ENCODE measurements at places on chromosomes 2 and 18. TPM values are rescaled to one million over a fixed set of nuclear protein-coding genes. Genes with fewer than 3 reads are reported as not detected.

Gene UCN
- 1.1 TPM for total RNA-seq

Gene SP100
- 82.3 TPM for total RNA-seq

Gene CD207
- not detected for total RNA-seq

Gene POTEJ
- not detected for total RNA-seq

GRCh38 chr2:159053161-159054031 is 85.0 kb downstream of the TANC1 start:
- no peak for DNase-seq

DNA sequence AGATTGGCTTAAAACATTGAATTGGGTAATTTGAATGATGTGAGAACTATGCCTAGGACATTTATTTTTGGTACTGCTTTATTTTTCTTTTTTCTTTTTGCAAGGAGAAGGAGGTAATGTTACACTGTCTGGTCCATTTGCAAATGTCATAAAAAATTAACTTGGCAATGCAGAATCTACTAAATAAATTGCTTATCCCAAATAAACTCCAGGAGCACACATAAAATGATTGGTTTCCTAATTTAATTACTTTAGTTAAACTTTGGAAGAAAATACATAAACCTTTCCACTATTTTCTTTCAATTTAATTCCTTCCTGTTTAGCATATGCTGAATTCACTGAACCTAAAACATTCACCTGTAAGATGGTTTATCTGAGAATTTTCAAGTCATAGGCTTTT is 238.4 kb upstream of the ETAA1 start:
- DNase-seq = no peak

DNA sequence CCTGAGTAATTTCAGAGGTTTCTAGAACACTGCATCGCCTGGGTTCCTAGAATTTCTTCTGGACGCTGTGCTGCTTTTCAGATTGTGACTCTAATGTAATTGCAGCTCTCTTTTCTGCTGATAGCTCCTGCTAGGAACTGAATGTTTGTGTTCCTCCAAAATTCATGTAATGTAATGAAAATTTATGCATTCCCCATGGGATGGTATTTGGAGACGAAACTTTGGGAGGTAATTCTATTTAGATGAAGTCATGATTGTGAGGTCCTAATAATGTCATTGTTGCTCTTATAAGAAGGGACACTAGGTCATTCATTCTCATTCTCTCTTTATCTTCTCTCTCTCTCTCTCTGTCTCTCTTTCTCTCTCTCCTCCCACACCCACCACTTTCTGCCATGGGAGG is 223.9 kb upstream of the DOK6 start:
- DNase-seq = no peak

DNA sequence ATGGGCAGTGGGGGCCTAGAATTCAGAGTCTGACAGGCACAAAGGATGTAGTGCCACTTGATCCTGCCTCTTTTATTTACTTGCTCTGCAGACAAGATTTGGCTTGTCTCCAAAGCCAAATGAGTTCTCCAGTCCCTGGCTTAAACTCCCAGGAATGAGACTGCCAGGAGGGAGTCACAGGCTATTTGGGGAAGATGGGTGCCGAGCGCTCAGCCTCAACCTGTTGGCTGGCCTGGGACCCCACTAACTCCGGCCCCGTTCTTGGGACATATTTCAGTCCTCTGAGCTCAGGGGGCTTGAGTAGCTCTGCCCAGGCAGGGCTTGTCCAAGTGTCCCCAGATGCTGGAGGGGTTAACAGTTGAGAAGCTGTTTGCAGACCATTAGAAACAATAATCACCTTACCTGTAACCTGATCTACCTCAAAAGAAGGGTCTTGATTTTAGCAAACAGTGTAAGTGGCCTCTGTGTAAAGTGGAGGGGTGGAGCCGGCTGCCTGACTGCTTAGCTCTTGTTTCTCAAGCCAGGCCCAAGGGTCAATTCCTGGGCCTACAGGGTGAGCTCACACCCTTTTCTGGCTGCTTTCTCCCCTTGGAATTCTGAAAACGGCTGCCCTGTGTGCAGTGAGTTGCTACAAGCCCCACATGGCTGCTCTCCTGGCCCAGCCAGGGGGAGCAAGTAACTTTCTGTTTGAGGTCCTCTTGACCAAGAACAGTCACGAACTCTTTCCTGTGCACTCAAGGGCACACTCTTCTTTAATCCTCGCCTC is 27.1 kb upstream of the FZD5 start:
- DNase-seq = no peak

- no peak for DNase-seq
Measured at GRCh38 chr18:41829647-41830516, 125.2 kb upstream of the PIK3C3 start.

DNA sequence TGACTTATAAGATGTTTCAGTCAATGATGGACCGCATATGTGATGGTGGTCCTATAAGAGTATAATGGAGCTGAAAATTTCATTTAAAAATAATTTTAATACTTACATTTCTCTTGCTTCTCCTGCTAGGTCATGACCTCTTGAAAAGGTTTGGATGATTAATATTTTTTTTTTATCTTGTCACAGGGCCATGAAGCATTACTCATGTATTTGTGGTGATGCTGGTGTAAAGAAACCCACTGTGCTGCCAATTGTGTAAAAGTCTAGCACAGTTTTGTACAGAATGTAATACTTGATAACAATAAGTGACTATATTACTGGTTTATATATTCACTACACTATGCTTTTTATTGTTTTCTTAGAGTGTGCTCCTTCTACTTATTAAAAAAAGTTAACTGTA is 124.2 kb upstream of the CELF4 start:
- DNase-seq = no peak

- DNase-seq = no peak
Measured at GRCh38 chr2:10149635-10150034, 27.1 kb downstream of the RRM2 start.

GRCh38 chr2:28047681-28048080 is 157.2 kb downstream of the BABAM2 start:
- DNase-seq = no peak

DNA sequence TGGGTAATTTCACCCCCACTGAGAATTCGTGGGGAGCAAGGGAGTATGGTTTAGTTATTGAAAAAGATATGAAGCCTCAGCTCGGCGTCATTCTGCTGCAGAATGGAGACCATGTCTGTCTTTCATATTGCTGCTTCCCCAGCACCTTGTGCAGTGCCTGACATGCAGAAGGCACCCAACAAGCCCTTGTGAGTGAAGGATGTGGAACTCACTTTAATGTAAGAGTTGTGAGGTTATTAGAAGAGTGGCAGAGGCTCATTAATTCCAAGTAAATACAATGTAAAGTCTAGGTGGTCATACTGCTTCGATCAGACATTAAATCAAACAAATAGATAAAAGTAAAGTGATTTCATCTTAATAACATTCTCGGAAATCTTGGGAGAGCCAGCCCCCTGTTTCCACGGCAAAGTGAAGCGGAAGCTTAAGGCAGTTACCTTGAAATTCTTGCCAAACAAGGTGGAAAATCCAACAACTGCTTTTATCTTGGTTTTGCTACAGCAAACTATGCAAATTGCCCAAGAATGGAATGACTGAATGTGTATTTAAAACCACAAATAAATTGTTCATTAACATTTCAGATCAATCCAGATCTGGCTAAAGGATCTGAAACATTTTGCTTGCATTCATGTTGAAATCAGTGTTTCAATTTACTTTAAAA is 9.6 kb downstream of the CFAP221 start:
- no peak for DNase-seq

- DNase-seq = no peak
Measured at GRCh38 chr2:217661378-217661777, 341.4 kb downstream of the TNS1 start.

- no peak for DNase-seq
Measured at GRCh38 chr2:174826051-174826450, 61.8 kb upstream of the CHRNA1 start.

Data from urinary bladder (tissue), 4 donors.